ENCODE measurements at places on chromosomes 16 and 17.

DNA sequence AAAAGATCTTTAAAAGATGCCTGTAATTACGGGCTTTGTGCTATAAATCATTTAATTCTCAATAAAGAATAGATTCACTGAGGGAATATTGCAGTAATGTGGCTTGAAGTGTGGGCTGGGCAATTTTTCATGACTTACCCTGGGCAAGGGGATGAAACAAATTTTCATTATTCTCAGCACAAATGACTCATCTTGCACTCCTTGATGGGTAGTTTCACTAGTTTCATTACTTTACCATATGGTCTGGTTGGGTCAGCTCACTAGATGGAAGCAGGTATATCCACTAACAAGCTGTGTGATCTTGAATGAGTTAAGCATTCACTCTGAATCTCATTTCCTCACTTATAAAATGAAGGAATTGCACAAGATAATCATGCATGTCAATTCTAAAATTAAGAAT, 234.3 kb downstream of the ABCC12 start:
- no peak for DNase-seq

DNA sequence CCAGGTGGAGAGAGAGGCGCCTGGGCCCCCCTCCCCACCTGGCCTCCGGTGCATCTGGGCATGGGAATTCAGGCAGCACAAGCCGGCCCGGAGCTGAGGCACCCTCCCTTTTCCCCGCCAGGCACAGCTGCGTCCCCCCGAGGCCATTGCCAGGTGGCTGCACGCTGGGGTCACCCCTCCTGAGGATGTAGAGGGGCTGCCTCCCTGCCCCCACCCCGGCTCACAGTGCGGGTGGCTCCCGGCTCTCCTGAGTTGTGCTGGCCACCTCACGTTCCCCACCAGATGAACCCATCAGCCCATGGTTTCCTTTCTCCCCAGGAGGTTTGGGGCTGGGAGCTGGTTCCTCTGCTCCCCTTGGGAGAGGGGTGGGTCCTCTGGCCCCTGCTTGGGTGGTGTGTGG, 12.6 kb downstream of the CACNA1H start:
- no peak for DNase-seq

DNA sequence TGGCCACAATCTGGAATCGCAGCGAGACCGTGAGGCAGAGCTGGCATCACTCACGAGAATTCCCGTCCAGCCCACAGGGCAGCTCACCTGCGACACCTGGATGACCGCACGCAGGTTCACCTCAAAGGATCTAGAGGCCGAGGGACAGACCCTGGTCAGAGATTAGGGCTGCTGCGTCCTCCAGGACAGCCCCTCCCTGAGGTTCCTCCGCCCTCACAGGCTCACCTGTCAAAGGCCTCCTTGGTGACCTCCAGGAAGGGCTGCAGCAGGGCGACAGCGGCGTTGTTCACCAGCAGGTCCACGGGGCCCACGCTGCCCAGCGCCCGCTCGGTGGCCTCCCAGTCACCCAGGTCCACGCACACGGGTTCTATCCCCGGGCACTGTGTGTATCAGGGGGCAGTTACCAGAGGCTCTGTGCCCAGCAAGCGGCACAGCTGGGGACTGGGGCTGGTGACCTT, 834 bp downstream of the DCXR start:
- no peak for DNase-seq

DNA sequence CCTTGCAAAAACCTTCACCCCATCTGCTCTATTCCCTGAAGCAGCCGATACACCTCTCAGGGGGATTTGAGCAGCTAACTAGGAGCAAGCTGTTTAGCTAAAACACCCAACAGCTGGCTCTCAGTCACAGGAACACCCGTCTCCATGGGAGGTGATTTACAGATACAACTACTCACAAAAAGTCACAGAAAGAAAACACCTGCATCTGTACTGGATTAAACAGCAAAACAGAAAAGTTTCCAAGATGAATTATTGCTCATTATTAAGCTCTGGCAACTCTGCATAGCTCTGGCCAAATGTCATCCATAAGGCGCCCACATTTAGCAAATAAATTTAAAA, 22.3 kb downstream of the GJC1 start:
- no peak for DNase-seq

All from stimulated activated CD8-positive, alpha-beta memory T cell treated with anti-CD3 and anti-CD28 coated beads, Interleukin-15, amount 100 ng/mL, for 24 hours (primary cell).